Activated CD8-positive, alpha-beta memory T cell treated with anti-CD3 and anti-CD28 coated beads, Interleukin-2, amount 50 U/mL, for 48 hours (primary cell): ENCODE measurements at places on chromosomes 2 and 18.

DNA sequence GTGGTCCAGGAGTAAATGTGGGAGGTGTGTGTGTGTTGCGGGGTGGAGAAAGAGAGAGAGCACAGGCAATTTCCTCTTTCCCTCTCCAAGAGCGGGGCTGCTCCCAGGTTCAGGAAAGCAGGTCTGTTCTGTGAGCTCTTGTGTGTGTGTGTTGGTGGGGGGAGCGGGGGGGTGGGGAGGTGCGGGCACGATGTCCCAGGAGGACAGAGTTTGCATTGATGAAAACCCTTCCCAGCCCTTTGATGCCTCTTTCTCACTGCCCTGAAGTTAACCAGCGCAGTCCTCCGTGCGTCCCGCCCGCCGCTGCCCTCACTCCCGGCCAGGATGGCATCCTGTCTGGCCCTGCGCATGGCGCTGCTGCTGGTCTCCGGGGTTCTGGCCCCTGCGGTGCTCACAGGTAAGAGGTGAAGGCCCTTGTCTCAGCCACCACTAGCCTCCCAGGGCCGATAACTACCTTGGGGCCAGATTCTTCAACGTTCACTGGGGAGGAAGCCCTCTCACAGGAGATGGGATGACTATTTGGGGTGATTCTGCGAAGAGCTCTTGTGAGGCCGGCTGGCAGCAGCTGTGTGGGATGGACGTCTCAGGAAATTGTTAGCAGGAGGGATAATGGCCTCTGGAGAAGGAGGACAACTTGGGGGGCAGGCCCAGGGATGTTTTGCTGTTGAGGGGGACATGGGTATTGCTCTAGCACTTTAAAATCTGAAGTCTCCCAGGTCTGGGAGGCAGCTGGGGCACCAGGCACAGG is at the start of gene SNORC:
Gene SNORC, plus strand, starts transcription at position 247 of the 748 bp plus-strand sequence. Its CDS starts 78 bp downstream, at position 325.
- peak; percentile 41 for DNase-seq

DNA sequence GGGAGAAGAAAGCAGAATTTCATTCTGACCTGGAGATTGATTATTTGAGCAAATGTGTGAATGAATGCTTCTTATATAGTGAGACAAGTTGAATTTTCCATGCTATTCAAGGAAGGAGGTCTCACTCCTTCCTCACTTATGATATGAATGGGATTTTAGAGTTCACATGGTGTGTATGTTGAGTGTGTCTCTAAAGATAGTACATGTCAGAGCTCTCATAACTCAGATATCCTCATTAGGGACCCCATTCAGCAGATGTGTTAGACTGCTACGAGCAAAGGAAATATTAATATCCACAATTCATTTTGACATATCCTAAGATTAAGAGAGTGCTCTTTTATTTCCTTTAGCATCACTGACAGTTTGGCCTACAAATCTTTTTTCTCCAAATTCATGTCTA is 368.5 kb downstream of the ARHGAP15 start:
- DNase-seq = no peak

DNA sequence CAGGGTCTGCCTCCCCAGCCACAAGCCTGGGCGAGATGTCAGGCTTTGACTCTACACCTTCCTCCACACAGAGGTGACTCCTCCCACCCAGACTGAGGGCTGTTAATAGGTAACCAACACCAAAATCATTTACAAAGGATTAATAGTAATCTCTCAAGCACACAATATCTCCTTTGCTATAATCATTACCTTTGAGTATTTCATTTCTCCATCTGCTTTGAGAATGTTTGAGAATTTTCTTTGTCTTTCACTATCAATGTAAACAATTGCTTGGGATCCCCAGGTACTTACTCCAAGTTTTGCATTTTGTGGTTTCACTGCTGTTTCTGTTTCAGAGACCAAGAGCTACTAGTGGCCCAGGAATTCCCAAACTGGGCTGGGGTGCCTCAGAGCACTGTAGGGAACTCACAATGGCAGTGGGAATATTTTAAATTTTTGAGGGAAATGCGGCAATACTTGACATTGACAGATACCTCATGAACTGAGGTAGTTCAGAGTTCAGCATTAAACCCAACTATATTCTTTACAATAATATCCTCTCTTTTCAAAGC is 166.4 kb upstream of the MGAT5 start:
- no peak for DNase-seq

DNA sequence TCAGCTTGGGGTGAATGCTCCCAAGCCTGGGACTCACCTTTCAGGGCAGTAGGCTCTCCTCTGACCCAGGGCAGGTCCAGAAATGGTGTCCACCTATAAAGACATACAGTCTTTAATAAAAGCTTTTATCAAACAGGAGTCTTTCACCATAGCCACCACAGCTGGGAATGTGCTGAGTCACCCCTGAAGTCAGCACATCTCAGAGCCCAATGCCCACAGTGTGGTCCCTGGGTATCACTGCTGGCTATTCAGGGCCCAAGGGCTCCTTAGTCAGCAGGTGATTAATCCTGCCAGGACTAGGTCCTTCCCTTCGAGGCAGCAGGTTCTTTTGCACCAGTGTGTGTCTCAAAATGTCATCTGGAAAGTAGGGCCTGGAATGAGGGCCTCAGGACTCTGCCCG is 181.9 kb downstream of the MEMO1 start:
- no peak for DNase-seq

DNA sequence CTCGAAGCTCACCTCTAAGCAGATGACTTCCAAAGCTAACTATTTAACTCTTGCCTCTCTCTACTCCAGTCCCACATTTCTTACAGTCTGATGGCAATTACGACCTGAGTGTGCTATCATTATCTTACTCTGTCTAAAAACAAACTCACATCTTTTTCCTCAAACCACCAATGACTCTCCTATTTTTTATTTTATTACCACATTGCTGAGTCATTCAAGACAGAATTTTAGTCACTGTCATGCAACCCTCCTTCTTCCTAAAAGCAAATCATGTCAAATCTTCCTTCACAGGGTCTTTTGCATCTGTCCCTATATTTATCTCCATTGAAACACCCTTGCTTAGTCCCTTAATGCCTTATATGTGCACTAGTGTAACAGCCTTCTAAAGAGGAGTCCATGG is 34.6 kb upstream of the C2orf15 start:
- DNase-seq = no peak

- peak; percentile 76 for DNase-seq
These were observed 42.4 kb downstream of the KLF7 start for GRCh38 chr2:207123335-207123744.

DNA sequence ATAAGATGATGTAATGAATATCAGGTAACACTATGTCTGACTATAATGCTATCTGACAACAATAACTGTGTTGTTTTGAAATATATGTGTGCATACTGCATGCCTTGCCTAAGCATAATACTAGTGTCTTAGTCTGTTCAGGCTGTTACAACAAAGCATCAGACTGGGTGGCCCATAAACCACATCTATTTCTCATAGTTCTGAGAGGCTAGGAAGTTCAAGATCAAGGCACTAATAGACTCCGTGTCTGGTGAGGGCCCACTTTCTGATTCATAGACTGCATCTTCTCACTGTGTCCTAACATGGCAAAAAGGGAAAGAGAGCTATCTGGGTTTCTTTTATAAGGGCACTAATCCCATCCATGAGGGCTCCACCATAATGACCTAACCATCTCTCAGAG is 80.1 kb downstream of the SUCLG1 start:
- DNase-seq = no peak

GRCh38 chr18:68740966-68741365 is 26.1 kb upstream of the TMX3 start:
- no peak for DNase-seq

DNA sequence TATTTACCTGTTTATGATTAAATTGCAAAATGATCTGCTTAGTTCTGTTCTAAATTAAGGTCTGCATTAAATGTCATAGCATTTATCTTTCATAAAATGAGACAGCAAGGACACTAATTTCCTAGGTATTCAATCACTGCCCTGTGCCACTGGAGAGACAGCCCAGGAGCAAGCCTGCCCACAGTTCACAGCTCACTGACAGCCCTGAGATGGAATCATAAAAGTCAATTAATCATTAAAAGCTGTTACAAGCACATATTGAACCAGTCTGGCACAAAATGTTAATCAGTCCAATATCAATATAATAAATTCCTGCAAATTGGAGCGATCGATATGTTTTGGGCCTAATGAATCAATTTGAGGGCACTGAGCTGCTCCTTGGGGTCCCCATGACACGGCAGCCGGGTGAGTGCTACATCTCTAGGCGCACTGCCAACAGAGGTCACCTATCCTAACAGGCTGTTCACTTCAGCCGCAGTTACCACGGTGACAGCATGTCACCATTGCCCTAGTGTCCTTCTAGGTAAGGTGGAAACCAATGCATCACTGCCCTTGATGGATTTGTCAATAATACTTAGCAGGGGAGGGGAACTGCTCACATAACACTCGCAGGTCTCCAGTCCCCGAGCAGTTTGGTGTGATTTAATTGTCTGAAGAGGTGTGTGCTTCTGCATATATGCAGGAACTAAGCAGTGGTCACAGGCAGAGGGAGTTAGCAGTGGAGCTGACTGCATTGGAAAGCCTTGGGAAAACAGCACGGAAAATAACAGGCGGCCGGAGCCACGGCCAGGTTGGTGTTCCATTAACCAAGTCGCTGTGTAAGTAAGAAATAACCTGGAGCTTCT is 47.3 kb downstream of the POU3F3 start:
- no peak for DNase-seq

- DNase-seq = no peak
These were observed 118.3 kb downstream of the LDLRAD4 start for GRCh38 chr18:13336841-13337240.

- DNase-seq = no peak
These were observed 207.9 kb upstream of the NT5C1B start for GRCh38 chr2:18797133-18797845.

DNA sequence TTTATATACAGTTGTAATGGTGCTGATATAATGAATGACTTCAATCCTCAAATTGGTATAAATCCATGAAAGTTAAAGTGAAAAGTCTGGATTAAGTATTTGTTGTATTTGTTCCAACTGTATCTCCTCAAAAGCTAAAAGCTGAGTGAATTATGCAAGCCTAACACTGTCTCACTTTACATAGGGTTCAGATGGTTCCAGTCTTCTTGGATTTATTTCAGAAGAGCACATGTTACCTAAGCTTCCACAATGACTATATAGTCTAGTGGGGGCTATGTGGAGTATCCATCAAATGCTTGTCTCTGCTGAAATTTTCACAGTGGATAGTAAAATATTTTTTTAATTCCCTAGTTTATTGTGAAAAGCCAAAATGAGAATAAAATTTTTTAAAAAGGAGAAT is 13.0 kb downstream of the MCEE start:
- DNase-seq = no peak

DNA sequence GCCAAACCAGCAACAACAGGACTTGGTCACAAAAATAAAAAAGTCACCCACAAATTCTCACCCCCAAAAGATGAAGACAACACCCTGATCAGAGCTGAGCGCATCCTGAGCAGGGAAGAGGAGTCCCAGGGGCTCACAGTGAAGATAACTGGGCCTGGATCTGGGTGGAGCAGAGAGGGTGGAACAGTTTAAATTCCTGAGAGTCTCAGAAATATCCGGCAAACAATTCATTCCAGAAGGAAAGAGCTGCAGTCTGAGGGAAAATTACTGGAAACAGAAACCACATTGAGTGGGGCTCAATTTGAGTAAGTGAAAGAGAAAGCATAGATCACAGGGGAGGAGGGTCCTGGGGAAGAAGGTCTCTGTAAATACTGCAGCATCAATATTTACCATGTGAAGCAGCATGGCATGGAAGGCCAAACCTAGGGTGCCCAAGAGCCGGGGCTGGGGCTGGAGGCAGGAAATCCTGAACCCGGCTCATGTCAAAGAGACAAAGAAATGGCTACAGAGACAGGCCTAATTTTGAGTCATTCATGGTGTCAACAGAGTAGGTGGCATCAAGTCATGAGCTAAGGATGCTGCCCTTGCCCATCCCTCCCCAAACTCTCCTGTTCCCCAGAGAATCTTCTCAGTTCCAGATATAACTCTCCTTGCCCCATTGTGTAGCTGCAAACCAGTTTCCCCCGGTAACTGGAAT is 61.4 kb upstream of the ZBTB7C start:
- no peak for DNase-seq

DNA sequence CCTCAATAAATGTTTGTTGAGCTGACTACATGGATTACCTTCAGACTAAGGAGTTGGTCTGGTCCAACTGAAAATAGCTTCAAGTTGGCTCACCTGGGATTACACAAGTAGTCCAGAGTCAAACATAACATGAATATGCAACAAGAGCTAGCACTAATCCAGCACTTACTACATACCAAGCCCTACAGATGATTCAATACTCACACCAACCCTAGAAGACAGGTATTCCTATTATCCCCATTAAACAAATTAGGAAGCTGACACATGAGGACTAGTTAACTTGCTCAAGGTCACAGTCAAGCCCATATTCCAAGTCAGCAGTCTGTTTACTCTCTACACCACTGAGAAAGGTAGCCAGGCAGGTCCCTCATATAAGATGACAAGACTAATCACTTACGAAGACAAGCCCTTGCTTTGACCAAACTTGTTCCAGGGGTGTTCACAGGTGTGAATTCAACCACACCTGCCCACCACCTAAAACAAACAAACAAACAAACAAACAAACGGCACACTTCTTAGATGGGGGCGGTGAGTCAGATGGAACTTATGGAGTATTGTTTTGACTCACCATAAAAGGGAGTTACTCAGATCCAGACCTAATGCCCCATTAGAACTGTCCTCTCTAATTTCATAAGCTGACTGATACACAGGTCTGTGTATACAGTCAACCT is 29.1 kb downstream of the TMEM131 start:
- no peak for DNase-seq

GRCh38 chr2:60463249-60463648 is 90.2 kb downstream of the BCL11A start:
- DNase-seq = no peak

- DNase-seq = no peak
These were observed at the start of gene GRB14 for GRCh38 chr2:164620873-164621763. Gene GRB14, minus strand, starts transcription at chr2:164621482. Its CDS starts 173 bp downstream, at chr2:164621309.

GRCh38 chr2:173858291-173858731 is 106.9 kb downstream of the SP3 start:
- DNase-seq = no peak

DNA sequence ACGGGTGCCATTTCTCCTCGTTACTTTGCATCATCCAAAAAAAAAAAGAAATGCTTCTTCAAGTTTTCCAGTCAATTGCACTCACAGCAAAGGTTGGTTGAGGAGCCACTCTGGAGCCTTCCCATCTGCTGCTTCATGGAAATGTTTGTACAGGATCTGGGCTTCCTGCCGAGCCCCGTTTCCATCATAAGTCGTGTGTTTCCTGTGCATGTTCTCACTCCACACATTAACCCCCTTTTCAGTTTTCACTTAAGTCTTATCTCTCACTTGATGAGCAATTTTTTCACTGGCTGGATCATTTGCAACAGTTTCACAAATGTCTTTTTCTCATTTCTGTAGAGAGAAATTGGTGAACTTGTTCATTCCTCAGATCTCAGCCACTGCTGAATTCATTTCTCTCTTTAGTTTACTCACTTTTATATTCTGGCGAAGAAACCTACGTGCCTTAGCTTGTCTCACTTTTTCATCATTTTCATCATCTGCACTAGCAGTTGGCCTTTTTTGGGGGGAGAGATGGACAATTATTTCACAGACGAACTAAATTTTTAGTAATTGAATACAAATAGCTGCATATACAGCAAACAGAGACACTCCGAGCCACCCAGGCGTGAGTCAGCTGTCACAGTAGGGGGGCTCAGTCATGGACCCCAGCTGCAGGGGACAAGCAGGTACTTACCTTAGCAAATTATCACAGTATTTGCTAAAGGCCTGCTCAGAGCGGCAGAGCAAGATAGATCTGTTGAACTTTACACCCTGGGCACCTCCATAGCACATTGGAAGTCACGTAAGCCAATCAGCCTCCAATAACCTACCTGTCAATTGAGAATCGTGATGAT is 750.8 kb upstream of the ID2 start:
- DNase-seq = peak; percentile 70
